ENCODE measurements at places on chromosomes 12 and 14. TPM values are rescaled to one million over a fixed set of nuclear protein-coding genes. Genes with fewer than 3 reads are reported as not detected.

Gene NFE2
- 3.0 TPM for total RNA-seq

Gene PPP2R5E
- 59.0 TPM for total RNA-seq

Gene DHRS4L2
- total RNA-seq, result 10.2 TPM

GRCh38 chr12:113318900-113319628 is 15.8 kb downstream of the SLC8B1 start:
- no peak for DNase-seq

DNA sequence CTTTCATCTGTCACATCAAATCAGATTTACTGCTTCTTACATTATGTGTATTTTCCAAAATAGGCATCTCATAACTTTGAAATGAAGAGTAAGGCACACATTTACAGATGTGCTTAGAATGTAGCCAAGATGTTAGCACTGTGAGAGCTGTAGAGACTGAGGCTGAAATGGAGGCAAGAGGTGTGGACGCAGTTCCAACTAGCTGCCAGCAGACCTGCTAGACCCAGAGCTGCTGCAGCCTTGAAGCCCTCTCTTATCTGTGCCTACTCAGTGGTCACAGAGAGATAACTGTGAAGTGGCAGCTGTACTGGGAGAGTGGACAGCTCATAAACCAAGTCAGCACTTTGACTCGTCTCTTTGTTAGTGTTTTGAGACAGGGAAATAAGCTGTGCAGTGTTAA is 470.9 kb downstream of the CCER1 start:
- no peak for DNase-seq

Gene KRT77
- not detected for total RNA-seq

GRCh38 chr12:4215229-4216186 is 58.1 kb upstream of the CCND2 start:
- no peak for DNase-seq

GRCh38 chr14:75084513-75084912 is 15.1 kb downstream of the ZC2HC1C start:
- no peak for DNase-seq

Gene SSTR1
- 1.9 TPM for total RNA-seq
